RWPE1 (cell line): ENCODE measurements at places on chromosomes 3 and 15.
A peak's percentile ranks its signal among the peaks of the same experiment; 100 is the strongest.

GRCh38 chr3:49386056-49386756 is 25.6 kb downstream of the RHOA start:
- no peak for DNase-seq

DNA sequence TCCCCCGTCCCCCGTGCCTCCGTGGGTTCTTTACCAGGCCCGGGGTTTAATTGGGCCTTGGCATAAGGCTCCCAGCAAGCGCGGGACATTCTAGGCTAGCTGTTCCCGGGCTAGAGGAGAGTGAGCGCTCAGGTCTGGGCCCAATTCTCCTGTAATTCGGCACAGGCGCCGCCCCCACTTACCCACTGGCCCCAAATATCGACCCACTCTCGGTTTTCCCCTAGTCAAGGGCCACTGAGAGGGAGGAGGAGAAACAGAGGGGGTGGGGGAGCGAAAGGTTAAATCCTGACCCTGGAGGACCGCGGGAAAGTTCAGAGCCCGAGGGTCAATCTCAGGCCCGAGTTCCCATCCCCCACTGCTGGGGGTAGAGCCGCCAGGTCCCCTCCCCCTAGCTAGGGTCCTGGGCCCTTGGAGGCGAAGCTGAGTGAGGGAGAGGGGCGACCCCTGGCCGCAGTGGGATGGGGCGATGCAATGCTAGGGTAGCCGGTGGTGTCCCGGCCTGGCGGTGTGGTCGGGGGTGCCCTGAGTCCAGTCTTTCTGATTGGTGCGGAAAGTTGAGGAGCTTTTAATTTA is 8.5 kb upstream of the ONECUT1 start:
- DNase-seq = no peak

GRCh38 chr3:174775603-174776002 is 83.5 kb upstream of the NAALADL2 start:
- DNase-seq = no peak

- DNase-seq = no peak
Observed at GRCh38 chr3:58334506-58334884, 1.8 kb downstream of the PXK start.

GRCh38 chr3:10867384-10867783 is 51.4 kb downstream of the SLC6A11 start:
- peak; percentile 21 for DNase-seq

- peak; percentile 36 for DNase-seq
Observed at GRCh38 chr3:11642431-11643191, 1.1 kb downstream of the VGLL4 start.

- peak; percentile 94 for DNase-seq
Observed at GRCh38 chr15:68229386-68230156, at the start of gene CLN6. TSS of gene CLN6 (minus strand) at chr15:68229728. CDS start at chr15:68229584, 144 bp downstream.

GRCh38 chr15:93417631-93418030 is 328.6 kb upstream of the RGMA start:
- DNase-seq = no peak

DNA sequence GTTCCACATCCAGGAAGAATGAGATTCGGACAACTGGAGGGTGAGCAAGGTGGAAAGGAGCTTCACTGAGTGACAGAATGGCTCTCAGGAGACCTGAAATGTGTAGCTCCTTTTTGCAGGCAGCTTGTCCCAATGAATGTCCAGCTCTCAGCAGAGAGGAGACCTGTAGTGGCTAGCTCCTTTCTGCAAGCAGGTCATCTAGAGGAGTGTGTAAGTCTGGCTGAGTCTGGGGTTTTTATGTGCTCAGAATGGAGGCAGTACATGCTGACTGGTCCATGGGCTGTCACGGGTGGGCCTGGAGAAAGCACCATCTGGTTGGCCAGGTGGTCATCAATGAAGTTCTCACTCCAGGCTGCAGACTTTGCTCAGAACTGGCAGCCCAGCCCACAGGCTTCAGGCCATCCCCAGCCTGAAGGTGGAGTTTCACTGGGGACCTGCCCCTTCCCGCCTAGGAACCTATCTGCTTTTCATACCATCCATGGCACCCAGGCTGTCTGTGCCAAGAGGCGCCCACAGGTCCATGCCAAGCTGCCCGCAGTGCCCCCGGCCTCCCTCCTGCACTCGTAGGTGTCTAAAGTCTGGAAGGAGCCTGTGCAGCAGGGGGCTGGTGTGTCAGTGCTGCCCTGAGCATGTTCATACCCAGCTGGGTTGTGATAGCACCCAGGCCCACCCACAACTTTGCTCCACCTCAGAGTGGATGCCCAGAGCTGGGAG is 276.6 kb downstream of the UBE2E2 start:
- DNase-seq = no peak

DNA sequence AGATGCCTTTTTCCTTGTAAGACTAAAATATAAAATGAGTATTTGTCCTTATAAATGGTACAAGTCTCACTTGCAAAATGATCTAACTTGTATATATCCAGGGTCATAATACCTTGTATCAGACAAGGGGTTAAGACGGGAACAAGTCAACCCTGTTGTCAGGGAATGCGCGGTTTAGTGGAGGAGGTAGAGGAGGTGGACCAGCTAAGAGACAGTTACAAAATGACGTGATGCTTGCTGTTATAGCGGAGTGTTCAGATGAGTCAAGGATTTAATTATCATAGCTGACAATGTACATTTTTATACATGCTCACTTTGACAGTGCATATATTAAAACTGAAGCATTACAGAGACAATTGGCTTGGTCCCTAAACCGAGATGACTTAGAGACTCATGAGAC is 26.8 kb upstream of the KLHL25 start:
- DNase-seq = no peak

- DNase-seq = no peak
Observed at GRCh38 chr15:67134067-67134838, 68.9 kb downstream of the SMAD3 start.

GRCh38 chr15:64902863-64903262 is 8.8 kb upstream of the ANKDD1A start:
- no peak for DNase-seq

- DNase-seq = no peak
Observed at GRCh38 chr3:49869525-49870126, at the start of gene CAMKV. TSS of gene CAMKV (minus strand) at chr3:49869906. CDS start at chr3:49862388, 7,518 bp downstream.

DNA sequence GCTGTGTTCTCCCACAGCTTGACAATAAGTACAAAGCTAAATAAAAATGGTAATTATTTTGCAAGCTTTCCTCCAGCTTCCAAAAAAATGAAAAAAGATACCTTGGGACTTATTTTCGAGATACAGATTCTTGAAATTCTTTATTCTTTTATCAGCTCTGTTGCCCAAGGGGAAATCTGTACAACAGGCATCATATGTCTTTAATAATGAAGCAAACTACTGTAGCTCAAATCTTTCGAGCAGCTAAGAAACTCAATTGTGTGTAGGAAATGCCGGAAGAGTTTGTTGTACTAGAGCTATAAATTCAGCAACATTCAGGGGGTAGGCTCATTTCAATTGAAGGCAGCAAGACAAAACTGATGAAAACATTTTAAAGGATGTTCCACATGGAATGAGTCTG is 297.7 kb downstream of the GBE1 start:
- no peak for DNase-seq

DNA sequence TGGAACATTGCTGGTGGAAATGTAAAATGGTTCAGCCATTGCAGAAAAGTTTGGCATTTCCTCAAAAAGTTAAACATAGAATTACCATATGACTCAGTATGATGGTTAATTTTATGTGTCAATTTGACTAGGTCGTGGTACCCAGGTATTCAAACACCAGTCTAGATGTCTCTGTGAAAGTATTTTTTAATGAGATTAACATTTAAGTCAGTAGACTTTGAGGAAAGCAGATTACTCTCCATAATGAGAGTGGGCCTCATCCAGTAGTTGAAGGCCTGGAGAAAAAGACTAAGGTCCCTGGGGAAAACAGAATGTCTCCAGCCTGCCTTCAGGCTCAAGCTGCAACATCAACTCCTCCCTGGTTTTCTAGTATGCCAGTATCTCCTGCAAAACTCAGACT is 42.3 kb upstream of the TMEM87A start:
- no peak for DNase-seq

DNA sequence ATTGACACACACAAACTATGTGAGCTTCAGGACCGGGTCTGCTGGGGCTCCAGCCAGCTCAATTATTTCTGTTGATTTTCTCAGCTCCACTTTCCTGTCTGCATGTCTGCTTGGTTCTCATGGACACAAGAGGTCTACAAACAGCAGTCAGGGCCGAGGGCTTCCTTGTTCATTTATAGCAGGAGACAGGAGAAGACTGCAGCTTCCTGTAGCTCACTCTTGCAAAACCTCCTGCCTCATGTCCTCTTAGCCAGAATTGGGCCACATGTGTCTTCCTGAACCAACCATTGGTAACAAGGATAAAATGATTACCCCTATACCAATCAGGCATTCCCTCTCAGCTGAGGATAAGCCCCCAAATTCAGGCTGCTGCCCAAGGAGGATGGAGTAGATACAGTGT is 182.8 kb downstream of the TLE3 start:
- DNase-seq = no peak

DNA sequence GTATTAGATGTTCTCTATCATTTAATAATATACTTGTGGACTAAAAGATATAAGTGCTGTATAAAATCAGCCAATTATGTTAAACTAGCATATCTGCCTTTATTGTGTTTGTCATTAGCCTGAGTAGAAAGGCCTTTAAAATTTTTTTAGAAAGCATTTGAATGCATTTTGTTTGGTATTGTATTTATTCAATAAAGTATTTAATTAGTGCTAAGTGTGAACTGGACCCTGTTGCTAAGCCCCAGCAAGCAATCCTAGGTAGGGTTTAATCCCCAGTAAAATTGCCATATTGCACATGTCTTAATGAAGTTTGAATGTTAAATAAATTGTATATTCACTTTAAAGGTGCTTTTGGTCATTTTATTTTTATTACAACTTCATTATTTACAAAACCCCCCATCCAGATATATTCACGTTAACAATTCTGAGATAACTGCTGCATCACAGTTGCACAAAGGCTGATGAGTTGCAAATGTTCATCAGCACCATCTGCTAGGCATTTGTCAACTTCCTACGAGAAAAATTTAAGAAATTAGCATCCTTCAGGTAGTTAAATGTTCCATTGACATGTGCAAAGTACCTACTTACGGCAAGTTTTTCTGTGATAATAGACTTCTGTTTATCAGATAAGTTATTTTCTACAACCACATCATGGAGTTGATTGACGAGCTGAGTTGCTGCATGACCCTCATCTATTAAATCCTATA is 6.3 kb downstream of the EIF4A2 start:
- DNase-seq = no peak
